ENCODE measurements at places on chromosomes 7 and 10. TPM values are rescaled to one million over a fixed set of nuclear protein-coding genes. Genes with fewer than 3 reads are reported as not detected.

TMEM236 gene
- total RNA-seq = not detected

PFKP gene
- total RNA-seq = 84.3 TPM

CPA4 gene
- not detected for total RNA-seq

GRCh38 chr10:11906714-11907113 is 83.6 kb downstream of the PROSER2 start:
- DNase-seq = no peak

- DNase-seq = no peak
These were observed 28.1 kb upstream of the NAMPT start for GRCh38 chr7:106312906-106313305.

GRCh38 chr7:106177300-106177690 is 65.2 kb upstream of the SYPL1 start:
- DNase-seq = no peak

- DNase-seq = no peak
These were observed 179.3 kb downstream of the XPNPEP1 start for GRCh38 chr10:109744020-109744419.

EN2 gene
- not detected for total RNA-seq

GRCh38 chr10:49361735-49362568 is 33.9 kb downstream of the DRGX start:
- DNase-seq = no peak

TLX1 gene
- not detected for total RNA-seq

CDC14C gene
- not detected for total RNA-seq

STEAP1B gene
- not detected for total RNA-seq

DNA sequence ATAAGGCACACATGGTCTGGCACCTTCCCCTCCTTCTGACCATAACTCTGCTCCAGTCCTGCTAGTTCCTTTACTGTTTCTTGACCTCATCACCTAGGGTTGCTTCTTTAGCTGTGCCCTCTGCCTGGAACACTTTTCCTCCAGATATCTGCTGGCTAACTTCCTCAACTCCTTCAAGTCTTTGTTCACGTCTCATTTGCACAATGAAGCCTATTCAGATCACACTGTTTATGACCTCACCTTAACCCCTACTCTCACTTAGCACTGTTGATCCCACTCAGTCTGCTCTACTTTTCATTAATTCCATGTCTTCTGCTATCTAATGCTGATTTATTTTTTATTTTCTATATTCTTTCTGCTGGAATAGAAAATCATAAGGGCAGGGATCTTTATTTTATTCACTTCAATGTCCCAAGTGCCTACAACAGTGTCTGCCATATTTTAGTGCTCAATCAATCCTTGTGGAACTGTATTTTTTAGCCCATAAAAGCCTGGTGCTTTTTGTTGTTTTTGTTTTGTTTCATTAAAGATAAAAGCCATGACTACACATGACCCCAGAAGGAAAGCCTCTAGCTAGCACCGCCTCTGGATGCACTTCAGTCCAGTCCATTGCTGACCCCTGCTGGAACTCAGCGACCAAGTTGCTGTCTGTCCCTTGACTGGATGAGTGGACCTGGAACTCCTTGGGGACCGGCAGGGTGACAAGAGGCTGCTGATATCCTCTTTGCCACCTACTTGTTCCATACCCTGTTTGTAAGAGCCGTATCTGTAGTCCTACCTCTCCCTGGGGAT is 12.3 kb downstream of the KLF14 start:
- DNase-seq = no peak

TPK1 gene
- 22.0 TPM for total RNA-seq

All from T-cell (primary cell).